ENCODE measurements at places on chromosomes 12 and 14. TPM values are rescaled to one million over a fixed set of nuclear protein-coding genes. Genes with fewer than 3 reads are reported as not detected.

Gene TMEM179
- not detected for total RNA-seq

Gene SAMD15
- total RNA-seq = 0.21 TPM

Gene KRT79
- not detected for total RNA-seq

Gene NTN4
- total RNA-seq = 0.31 TPM

Gene LIN7A
- 6.1 TPM for total RNA-seq

Gene KRT3
- not detected for total RNA-seq

Gene CD9
- total RNA-seq = 26.4 TPM

Gene SCNN1A
- 1.2 TPM for total RNA-seq

Gene ANKRD33
- total RNA-seq = 0.10 TPM

Gene SLC6A12
- total RNA-seq = 0.73 TPM

Gene BMP4
- total RNA-seq = not detected

Gene IL31
- not detected for total RNA-seq

Gene RAD9B
- total RNA-seq = 0.94 TPM

Gene NRDE2
- total RNA-seq = 15.0 TPM

Gene PLA2G1B
- total RNA-seq = 0.31 TPM

Gene LRP1-AS
- not detected for total RNA-seq

Gene CELA1
- not detected for total RNA-seq

Gene DIO2
- not detected for total RNA-seq

Gene IRAK3
- total RNA-seq = 57.5 TPM

Gene KRT74
- 0.10 TPM for total RNA-seq

Gene MANSC4
- total RNA-seq = not detected

Gene PMCH
- not detected for total RNA-seq

Gene GPR68
- total RNA-seq = 1.7 TPM

Gene ZNF84
- 26.0 TPM for total RNA-seq

Gene PLEK2
- total RNA-seq = 3.9 TPM

Gene RNFT2
- total RNA-seq = 3.4 TPM

Gene FAM222A
- 1.0 TPM for total RNA-seq

Gene GSC
- 0.42 TPM for total RNA-seq

Gene SOAT2
- 0.21 TPM for total RNA-seq

Gene RBP5
- not detected for total RNA-seq

Gene MARCHF9
- 13.9 TPM for total RNA-seq

Gene TMEM229B
- 8.2 TPM for total RNA-seq

All from mononuclear cell (primary cell).